ENCODE measurements at places on chromosomes 12 and 14.

DNA sequence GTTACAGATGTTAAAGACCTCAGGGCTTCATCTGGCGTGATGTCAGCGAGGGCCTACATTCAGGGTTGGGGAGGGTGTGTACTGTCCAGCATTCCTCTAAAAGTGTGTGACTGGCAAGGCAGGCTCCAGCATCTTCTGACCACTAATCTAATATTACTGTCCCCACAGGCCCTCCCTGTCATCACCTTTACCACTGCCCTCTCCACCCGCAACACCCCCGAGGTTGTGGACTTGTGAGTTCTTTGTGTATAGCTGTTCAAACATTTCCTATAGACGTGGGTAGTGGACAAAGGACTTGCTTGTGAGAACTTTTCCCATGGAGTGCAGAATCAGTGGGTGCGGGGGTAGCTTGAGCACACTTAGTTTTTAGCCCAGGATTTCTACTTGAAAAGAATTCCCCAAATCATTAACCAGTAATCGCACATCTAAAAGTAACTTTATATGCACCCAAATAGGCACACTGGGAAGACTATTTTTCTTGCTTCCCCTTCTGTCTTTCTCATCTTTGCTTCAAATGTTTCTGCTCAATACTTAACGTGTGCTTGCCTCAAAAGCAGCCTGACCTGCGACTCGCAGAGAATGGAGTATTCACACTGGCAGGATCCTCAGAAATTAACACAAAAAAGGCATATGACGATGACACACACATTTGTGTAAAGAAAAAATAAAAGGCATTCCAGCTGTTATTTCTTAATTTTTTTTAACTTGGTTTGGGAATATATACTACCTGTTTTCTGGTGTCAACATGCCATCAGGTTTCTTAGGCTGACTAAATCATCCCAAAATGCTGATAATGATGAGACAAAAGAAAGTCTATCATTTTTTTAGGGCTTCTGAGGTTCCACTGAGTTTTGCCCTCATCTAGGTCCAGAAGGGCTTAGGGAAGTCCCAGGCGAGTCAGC is 158.4 kb upstream of the HIF1A start:
- no peak for DNase-seq

GRCh38 chr12:6183689-6184428 is 16.3 kb upstream of the CD9 start:
- DNase-seq: no peak

DNA sequence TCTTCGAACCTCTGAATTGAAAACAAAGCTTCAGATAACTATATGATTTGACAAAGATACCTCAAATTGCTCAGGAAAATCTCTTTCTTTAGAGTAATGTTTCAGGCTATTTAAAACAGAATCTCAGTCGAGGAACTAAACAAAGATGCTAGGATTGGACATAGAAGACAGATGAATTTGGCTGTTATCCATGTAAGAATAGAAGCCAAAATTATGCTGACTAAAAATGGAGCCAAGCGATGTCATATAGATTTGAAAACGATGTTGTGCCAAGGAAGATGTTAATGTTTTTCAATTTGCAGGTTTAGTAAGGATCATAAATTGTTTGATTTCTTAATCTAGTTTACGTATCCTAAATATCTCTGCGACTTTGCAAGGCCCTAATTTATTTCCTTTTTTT is 295.9 kb downstream of the FOXG1 start:
- no peak for DNase-seq

GRCh38 chr12:14065616-14066015 is 84.2 kb upstream of the GRIN2B start:
- no peak for DNase-seq

DNA sequence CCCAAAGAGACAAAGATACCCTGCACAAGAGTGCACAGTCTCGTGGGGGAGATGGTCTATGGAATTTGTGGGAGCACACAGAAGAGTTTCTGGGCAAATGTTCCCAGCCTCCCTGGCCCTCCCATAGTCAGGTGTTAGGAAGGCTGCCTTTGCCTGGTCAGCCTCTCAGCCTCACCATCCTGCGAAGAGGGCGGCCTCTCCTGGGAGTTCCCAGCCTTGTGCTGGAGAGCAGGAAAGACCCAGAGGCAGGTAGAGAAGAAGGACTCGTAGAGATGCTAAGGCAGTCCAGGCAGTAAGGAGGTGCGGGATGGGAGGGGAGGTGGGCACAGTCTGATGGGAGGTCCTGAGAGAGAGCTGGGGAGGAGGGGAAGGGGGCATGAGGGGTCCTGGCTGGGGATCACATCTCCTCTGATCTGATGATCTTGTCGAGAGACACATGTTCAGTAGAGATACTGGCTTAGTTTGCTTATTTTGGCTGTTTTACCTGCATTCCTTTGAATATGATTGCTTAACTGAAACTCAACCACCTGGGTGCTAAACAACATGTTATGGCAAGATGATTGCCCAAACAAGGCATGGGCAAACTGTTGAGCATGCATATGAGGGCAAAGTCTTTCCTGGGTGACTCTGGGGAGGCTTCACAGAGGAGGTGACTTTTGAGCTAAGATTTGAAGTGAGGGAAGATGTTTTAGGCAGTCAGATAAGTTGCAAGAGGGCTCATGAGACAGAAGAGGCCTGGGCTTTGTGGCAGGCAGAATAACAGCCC is 10.5 kb downstream of the SERPINA6 start:
- no peak for DNase-seq

GRCh38 chr12:72658615-72659014 is 386.4 kb downstream of the TRHDE start:
- no peak for DNase-seq

- DNase-seq: no peak
Measured at GRCh38 chr12:16282978-16283377, 5.5 kb upstream of the SLC15A5 start.

- no peak for DNase-seq
Measured at GRCh38 chr12:80877721-80878265, 59.9 kb downstream of the LIN7A start.

DNA sequence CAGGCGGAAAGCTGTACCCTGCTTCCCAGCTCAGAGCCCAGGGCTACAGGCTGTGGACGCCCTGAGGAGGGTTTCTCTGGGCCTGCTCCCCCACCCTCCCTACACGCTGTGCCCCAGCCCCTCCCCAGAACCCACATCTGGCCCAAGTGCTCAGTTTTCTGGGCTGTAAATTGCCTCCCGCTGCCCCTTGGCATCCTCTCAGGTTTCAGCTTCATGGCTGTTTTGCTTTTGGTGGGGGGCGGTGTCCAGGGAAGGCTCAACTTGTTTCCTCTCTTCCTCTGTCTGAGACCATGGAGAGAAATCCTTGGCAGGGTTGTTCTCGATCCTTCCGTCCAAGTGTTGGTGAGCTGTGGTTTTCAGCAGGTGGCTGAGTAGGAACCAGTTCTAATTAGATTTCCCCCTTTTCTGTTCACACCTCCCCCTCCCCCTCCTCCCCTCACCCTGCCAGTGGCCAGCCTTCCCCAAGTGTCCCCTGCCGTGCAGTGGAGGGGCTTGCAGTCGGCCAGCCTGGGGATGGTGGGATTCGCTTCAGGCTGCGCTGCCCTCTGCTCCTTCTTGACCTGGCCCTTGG is 61.8 kb downstream of the TSPAN9 start:
- no peak for DNase-seq

DNA sequence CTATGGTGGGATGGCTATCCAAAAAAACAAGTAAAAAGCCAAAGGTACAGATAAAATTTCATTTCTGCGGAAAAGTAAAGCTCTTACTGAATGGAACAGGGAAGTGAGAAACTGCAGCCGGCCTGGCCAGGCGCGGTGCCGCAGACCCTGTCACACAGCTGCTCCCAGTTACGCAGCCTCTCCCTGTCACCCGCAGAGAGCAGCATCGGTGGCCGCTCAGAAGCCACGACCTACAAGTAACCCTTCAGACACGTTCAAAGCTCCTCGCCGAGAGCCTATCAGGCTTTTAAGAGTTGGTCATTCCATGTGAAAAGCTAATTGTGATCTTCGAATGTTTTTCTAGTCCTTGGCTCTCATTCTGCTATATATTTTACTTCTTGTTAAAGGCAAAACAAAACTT is 11.0 kb upstream of the ANKLE2 start:
- DNase-seq: no peak

DNA sequence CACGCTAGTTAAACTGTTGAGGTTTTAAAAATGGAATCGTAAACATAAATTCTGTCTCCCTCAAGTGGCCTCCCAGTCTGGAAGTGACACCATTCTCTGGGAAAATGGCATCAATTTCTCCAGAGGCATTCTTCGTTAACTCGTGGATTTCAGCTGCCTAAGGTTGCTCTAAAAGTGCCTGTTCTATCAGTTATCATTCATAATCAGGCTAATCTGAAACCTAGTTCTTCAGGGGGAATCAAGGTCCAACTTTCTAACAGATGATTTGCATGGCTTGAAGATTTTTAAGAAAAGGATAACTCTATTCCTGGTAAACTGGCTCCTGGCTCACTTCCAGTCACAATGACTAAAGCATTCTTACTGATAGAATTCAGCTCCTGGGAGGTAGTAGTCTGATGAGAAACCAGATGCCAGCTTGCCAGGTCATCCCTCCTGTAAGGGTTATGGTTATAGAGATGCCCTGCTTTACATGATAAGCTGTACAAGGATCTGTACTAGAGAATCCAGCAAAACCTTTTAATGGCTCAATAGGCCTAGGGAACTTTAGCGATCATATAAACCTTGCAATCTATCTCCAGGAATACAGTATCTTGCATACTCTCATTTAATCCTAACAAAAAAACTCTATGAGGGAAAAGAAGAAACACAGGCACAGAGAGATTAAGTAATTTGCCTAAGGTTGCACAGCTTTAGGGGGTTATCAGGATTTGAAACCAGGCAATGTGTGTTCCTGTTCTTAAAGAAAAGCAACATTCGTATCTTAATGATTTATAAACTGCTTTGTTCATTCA is 1.5 kb downstream of the L3HYPDH start:
- no peak for DNase-seq

DNA sequence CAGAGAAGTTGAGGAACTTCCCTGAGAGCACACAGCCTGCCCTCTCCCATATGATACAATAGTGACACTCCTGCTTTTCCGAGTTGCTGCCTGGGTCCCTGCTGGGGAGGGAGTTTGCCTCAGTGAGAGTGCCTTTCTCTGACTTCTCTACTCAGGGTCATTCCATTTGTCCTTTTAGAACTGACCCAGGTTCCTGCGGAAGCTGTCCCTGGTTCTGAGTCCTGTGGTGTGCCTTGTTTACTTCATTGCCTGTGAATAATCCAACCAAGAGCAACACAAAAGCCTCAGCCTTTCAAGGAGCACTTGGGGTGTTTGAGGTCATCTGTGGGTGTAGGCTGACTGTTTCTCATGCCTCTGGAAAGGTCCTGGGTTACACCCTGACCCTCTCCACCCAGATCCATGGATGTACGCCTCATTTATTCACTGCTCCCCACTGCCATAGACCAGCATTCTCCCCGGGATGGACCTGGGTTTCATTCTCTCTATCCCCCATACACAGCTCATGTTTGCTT is 13.6 kb downstream of the SERPINA1 start:
- DNase-seq: no peak

GRCh38 chr12:25323581-25323982 is 72.9 kb upstream of the KRAS start:
- no peak for DNase-seq

- DNase-seq: no peak
Measured at GRCh38 chr12:69666798-69667197, 32.3 kb downstream of the BEST3 start.

DNA sequence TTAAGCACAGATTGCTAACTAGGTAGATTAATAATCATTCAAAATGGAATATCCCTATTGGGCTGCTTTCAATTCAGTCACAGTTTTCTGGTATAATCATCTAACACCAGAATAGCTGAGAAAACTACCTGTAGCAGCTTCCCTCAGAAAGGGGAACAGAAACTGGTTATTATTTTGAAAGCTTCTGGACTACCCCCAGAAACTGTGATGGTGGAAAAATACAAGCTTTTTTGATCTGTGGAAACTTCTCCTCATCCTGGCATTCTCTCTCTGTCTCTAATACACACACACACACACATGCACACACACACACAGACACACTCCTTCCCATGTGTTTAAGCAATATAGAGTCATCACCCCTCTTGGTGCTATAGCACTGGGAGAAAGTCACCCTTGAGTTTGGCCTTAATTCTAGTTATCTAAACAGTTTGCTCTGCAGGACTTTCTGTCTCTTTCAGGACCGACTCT is 251.5 kb upstream of the LMO3 start:
- no peak for DNase-seq

GRCh38 chr12:105658389-105658788 is 327.9 kb downstream of the C12orf75 start:
- DNase-seq: no peak

DNA sequence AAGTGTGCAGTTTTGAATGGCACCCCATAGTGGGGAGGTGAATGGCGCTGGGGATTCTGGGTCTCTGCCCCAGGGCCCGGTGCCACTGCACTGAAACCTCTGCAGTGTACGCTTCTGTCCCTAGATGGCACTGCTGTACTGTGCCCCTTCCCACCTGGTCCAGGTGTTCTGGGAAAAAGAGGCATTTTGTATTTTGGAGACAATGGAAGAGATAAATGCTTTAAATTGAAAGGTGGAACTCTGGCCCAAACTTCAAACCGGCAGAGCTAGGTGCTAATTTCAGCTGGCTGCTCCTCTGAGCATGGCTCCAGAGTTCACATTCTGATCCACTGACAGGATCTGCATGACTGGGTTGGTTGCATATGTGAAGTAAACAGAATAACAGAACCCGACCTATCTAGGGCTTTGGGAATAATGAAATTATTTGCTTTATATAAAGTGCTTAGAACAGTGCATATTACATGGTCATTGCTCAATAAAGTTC is 52.2 kb downstream of the KRT80 start:
- DNase-seq: no peak

- no peak for DNase-seq
Measured at GRCh38 chr14:39122330-39123138, 8.4 kb downstream of the GEMIN2 start.

DNA sequence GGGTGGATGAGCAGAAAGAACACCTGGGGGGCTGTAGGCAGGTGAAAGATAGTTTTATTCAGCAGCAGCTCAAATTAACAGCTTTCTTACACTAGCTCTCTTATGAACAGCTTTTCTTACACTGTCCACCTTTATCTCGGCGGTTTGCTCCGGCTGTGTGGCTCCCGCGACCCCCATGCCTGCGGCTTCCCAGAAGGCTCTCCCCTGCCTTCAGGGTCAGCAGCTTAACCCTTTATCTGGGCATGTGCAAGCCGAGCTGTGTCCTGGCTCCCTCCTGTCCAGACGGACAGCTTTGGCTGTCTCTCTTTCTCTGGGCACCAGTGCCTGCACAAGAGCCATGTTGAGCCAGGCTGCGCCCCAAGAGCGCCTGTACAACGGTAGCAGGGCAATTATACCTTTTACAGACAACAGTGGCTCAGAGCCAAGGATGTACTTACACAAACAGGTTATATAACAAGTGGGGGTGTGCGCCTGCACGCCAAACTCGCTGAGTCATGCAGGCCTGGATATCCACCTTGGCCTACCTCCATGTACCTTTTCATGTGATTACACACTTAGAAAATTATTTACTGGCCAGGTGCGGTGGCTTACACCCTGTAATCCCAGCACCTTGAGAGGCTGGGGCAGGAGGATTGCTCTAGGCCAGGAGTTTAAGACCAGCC is 28.5 kb upstream of the KLHL42 start:
- DNase-seq: no peak

- no peak for DNase-seq
Measured at GRCh38 chr12:11895421-11896078, 175.2 kb upstream of the BCL2L14 start.
